Umbilical cord (tissue), 2 donors: ENCODE measurements at places on chromosomes 5 and 9.

- no peak for DNase-seq
Observed at GRCh38 chr9:122846371-122846940, 18.1 kb upstream of the PDCL start.

- peak; percentile 31 for DNase-seq
Observed at GRCh38 chr9:136629879-136630661, 32.6 kb upstream of the EGFL7 start.

DNA sequence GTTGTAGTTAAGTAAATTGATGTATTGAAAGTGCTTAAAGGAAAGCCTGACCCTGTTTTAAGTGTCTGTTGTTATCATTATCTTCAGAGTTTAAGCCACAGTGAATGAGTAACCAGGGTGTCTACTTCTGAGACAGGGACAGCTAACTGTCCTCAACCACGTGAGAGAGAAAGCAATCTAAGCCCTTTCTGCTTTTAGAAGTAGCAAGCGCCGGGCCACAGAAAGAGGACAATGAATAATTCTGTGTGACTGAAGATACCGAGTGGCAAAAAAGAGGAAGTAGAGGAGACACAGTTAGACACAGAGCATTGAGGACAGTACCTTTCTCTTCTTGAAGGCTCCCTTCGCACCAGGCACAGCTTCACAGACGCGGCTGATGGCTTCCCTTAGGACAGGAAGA, 86.3 kb downstream of the S1PR3 start:
- no peak for DNase-seq

DNA sequence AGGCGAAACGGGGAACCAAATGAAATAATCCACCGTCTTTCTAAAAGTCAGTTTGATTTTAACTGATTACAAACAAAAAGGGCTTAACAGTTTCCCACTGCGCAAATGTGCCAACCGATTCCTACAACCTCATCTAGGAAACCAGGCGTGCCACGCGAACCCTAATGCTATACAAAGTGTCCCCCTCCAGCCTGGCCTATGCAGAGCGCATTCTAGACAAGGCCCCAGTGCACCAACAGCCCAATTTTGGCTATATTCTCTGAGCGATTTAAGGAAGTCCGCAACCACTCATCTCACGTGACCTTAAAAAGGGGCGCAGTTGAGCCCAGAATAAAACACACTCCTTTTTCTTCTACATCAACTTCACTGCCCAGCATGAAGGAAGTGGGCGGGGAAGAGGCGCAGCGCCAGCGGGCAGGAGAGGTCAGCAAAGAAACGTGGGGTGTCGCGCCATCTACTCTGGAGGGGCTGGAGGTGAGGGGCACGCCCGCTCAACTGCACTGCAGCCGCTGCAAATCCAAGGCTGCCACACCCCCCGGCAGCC, 779 bp downstream of the FAM13B start:
- peak; percentile 68 for DNase-seq

DNA sequence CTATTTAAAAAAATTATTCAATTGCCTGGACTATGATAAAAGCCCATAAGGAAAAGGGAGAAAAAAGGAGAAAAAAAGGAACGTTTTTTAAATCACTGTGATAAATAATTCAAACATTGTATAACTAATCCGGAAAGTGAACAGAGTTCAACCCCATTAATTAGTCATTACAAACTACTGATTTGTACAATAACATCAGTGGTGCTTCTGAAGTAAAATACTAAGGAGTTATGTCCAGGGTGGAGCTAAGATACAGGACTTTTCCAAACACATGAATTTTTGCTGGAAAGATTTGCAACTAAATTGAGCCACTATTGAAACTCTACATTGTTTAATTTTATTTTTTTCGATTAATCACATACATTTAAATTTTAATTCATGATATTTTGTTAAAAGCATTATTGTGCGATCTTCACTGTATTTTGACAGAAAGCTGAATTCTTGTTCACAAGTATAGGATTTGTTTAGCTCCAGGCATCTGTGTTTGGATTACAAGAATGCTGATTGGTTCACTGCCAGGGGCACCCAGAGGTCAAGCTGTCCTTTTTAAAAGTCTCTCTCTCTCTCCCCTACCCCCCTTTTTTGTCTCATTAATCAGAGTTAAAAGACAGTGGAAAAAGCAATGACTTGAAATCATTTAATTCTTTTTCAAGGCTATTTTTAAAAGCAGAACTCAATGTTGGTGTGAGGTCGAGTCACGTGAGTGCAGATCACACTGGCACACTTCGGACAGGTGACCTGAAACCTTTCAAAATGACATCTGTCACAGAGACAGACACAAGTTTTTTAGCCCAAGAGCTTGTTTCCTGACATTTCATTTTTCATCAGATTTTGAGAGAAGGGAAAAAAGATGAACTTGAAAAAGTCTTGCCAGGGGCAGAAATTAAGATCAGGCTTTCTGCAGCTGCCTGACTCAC, 387.3 kb downstream of the NR2F1-AS1 start:
- DNase-seq = peak; percentile 22

DNA sequence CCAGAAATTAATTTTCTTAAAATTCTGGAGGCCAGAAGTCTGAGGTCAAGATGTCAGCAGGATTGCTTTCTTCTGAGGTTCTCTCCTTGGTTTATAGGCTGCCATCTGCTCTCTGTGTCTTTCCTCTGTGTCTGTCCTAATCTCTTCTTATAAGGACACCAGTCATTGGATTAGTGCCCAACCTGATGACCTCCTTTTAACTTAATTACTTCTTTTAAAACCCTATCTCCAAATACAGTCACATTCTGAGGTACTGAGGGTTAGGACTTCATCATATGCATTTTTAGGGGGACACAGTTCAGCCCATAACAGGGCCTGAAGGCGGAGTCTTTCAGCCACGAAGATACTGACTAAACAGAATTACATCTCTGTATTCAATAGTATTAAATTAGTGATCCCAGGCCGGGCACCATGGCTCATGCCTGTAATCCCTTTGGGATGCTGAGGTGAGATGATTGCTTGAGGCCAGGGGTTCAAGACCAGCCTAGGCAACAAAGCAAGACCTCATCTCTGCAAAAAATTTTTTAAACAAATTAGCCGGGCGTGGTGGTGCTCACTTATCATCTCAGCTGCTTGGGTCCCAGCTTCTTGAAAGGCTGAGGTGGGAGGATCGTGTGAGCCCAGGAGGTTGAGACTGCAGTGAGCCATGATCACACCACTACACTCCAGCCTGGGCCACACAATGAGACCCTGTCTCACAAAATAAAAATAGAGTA, 5.9 kb upstream of the RPS6 start:
- no peak for DNase-seq

DNA sequence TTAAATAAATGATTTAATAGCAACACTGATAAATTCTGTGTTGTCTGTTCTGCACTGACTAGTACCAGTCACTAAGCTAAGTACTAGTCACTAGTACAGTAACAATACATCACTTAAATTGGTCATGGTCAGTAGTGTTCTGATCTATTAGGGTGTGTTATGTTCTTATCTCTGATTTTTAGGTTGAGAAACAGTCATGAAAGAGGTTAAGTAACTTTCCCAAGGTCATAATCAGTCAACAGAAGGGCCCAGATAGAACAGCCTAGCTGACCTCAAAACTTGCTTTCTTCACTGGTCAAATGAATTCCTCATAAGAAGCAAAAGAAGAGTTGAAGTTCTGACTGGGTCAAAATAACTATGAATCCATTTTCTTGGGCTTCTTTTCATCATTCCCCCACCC, 1492.7 kb downstream of the MAT2B start:
- DNase-seq = no peak

- no peak for DNase-seq
Observed at GRCh38 chr5:89991592-89991991, 418.0 kb downstream of the CETN3 start.

- DNase-seq = no peak
Observed at GRCh38 chr5:15844253-15844652, 335.3 kb downstream of the MARCHF11 start.

- no peak for DNase-seq
Observed at GRCh38 chr5:9149988-9150387, 395.9 kb downstream of the SEMA5A start.

- DNase-seq = no peak
Observed at GRCh38 chr5:93819668-93820067, 78.3 kb upstream of the POU5F2 start.

DNA sequence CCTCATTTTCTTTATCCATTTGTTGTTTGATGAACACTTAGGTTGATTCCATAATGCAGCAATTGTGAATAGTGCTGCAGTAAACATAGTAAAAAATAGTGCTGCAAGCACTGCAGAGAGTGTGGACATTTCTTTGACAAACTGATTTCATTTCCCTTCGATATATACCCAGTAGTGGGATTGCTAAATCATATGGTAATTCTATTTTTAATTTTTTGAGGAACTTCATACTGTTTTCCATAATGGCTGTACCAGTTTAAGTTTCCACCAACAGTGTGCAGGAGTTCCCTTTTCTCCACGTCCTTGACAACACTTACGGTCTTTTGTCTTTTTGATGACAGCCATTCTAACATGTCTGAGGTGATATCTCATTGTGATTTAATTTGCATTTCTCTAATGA, 138.2 kb upstream of the PLPPR1 start:
- DNase-seq = no peak

- DNase-seq = no peak
Observed at GRCh38 chr5:106481374-106481773, 1189.4 kb downstream of the EFNA5 start.

DNA sequence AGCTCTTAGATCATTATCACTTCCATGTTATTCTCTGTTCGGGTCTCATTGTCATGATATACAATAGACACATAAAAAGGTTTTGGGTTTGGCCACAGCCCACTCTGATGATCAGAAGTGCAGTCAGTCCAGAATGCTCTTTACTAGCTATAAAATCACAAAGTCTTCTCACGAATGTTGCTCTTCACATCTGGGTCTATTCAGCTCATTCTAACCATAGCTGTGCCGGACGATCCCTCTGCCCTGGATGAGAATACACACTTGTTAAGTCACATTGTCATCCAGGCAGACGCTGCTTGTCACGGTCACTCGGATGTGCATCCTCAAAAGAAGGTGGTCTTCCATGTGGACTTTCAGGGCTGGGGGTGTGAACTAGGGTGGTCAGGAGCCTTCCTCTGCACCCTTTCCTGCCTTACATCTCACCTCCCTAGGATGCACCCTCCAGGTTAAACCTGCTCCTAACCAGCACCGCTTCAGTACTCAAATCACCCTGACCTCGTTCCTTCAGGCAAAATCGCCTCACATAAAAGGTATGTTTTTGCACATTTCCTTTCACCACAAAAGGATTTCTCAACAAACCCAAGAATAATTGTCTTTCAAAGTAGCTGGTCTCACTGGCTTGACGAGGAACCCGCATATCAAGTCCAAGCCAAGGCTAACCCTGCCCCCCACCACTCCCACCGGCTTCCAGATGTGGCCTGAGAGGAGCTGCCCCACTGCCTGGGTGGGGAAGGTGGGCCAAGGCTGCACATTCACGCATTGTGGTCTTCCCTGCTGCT, 21.9 kb downstream of the ANKH start:
- DNase-seq = no peak

- DNase-seq = peak; percentile 38
Observed at GRCh38 chr9:14752271-14752670, 29.7 kb upstream of the CER1 start.

DNA sequence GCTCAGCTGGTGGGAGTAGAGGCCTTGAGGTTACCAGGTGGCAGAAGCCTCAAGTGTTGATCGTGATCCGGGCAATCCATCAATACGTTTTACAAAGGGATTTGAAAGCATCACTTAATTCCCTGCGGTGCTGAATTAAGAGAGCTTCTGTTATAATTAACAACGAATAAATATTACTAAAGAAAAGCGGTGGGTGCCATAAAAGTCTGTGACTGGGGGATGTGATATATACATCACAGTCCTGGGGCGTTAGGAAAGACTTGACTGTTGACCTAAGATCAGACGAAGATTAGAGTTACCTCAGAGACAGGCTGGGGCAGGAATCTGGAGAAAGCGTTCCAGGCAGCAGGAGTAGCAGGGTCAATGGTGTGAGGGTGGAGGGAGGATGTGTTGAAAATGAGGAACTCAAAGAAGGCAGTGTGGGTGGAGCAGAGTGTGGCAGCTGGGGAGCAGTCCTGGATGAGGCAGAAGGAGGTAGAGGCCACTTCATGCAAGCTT, 6.7 kb upstream of the C5orf63 start:
- DNase-seq = peak; percentile 36

GRCh38 chr5:30502277-30502676, 691.2 kb upstream of the CDH6 start:
- DNase-seq = no peak

- DNase-seq = no peak
Observed at GRCh38 chr5:4947106-4947505, 193.0 kb upstream of the ADAMTS16 start.

- DNase-seq = no peak
Observed at GRCh38 chr5:159478950-159479349, 148.7 kb upstream of the IL12B start.

DNA sequence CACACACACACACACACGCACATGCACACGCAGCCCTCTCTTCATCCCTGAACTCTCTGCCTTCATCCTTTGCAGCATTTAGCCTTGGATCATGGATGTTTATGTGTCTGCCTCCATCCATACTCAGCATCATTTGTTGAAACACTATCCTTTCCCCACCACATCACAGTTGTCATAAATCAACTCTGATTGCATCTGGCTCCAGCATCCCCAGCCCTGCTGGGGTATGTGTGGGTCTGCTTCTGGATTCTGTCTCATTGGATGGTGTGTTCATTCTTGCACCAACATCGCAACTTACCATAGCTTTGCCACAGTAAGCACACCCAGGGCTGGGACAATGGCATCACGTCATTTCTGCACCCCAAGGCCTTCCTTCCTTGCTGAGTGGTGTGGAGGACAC, 175.4 kb downstream of the RGS3 start:
- DNase-seq = no peak

DNA sequence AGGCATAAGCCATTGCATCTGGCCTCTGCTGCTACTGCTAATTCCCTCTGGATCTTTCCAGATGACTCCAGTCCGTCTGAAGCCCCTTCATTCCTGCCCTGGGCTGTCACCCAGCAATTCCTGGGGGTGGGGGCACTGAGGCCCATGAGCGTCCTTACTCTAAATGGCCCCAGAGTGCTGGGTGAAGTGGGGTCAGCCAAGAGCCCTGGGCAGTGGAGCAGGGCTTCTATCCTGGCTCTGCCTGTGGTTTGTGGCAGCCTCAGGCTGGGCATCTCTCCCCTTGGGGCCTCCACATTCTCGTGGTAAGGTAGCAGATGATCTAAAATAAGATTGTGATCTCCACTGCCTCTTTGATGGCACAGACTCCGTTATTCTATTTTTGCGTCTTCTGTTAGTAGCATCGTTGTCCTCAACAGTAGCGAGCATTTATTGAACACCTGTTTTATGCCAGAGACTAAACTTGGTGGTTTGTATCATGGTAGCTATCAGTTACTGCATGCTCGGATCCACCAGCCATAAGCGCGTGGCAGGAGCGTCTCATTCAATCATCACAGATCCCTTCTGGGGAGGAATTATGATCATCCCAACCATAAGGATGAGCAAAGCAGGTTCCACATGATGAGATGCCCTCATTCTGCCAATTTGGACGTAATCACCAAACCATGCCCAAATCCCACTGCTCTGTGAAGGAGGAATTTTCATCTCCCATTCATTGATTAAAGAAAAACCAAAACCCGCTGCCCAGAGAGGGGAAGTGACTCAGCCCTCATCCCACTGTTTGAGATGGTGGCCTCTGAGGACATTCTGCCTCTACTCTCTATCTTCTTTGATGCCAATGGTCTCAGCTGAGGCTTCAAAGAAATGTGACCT, 21.9 kb upstream of the DUSP1 start:
- DNase-seq = peak; percentile 83
